Activated CD4-positive, alpha-beta T cell treated with anti-CD3 and anti-CD28 coated beads for 24 hours (primary cell): ENCODE measurements at places on chromosomes 5 and 9.

GRCh38 chr9:126317513-126317912 is 9.1 kb upstream of the MVB12B start:
- peak; percentile 9 for DNase-seq

GRCh38 chr9:99109522-99109921 is 4.6 kb downstream of the TGFBR1 start:
- no peak for DNase-seq

- DNase-seq = no peak
Measured at GRCh38 chr5:106121972-106122605, 1548.6 kb downstream of the EFNA5 start.

- DNase-seq = no peak
Measured at GRCh38 chr5:180801596-180802324, 846 bp downstream of the MGAT1 start.

DNA sequence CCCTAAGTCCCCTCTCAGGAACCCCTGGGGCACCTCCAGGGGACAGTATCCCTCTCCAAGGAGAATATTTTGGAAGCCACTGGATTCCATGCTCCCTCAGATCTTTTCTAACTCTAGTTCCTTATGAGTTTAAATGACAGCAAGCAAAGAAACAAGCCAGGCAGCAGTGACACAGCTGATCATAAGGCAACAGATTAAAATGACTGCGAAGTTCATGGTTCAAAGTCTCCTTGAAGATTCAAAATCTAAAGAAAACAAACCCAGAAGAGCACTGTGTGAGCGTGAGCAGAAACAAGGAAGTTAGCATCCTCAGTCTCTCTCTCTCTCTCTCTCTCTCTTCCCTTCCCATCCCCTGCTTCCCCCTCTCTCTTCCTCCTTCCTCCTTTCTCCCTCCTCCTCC is 316.7 kb upstream of the SLC30A5 start:
- DNase-seq = no peak

GRCh38 chr9:127754099-127755060 is 19.3 kb upstream of the TOR2A start:
- no peak for DNase-seq

DNA sequence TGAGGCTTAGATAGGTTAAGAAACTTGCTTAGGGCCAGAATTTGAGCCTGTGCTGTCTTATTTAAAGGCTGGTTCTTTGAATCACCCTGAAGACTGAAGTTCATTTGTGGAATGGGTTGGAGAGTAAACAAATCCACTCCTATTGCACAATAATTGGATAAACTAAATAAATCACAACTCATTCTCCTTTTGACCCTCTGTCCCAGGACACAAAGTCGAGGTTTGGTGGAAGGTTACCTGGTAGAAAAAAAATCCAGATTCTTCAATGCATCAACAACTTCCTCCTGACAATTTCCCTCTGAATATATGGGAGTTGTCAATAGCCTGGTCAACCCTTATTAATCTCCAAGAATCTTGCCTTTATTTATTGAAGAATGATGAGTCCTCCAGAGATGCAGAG is 28.9 kb downstream of the TBC1D2 start:
- DNase-seq = no peak

GRCh38 chr9:91578911-91579310 is 155.3 kb upstream of the NFIL3 start:
- DNase-seq = no peak

GRCh38 chr5:66969963-66970362 is 226.6 kb downstream of the CD180 start:
- no peak for DNase-seq
